NCI-H1417 treated with DMSO at 0.1 percent for 48 hours (cell line): ENCODE measurements at places on chromosomes 16 and 17.

DNA sequence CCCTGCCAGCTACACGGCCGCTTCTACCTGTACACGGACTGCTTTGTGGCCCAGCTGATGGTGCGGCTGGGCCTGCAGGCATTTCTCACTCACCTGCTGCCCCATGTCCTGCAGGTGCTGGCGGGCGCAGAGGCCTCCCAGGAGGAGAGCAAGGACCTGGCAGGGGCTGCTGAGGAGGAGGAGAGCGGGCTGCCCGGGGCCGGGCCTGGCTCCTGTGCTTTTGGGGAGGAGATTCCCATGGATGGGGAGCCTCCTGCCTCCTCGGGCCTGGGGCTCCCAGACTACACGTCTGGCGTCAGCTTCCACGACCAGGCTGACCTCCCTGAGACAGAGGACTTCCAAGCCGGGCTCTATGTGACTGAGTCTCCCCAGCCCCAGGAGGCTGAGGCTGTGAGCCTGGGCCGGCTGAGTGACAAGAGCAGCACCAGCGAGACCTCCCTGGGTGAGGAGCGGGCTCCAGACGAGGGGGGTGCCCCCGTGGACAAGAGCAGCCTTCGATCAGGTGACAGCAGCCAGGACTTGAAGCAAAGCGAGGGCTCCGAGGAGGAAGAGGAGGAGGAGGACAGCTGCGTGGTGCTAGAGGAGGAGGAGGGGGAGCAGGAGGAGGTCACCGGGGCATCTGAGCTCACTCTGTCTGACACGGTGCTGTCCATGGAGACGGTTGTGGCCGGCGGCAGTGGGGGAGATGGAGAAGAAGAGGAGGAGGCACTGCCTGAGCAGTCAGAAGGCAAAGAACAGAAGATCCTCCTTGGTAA, 3.5 kb downstream of the WDR81 start:
- DNase-seq = no peak

GRCh38 chr16:68752602-68753001, 15.5 kb downstream of the CDH1 start:
- no peak for DNase-seq

DNA sequence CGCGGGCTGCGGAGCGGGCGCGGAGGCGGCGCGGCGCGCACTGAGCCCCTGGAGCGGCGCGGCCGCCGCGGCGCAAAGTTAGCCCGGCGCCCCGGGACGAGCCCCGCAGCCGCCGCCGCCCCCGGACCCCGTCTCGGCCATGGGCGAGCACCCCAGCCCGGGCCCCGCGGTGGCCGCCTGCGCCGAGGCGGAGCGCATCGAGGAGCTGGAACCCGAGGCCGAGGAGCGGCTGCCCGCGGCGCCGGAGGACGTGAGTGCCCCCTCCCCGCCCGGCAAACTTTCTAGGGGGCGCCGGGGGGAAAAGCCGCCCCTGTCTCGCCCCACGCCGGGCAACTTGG, 388 bp downstream of the RHBDL3 start:
- DNase-seq = no peak

DNA sequence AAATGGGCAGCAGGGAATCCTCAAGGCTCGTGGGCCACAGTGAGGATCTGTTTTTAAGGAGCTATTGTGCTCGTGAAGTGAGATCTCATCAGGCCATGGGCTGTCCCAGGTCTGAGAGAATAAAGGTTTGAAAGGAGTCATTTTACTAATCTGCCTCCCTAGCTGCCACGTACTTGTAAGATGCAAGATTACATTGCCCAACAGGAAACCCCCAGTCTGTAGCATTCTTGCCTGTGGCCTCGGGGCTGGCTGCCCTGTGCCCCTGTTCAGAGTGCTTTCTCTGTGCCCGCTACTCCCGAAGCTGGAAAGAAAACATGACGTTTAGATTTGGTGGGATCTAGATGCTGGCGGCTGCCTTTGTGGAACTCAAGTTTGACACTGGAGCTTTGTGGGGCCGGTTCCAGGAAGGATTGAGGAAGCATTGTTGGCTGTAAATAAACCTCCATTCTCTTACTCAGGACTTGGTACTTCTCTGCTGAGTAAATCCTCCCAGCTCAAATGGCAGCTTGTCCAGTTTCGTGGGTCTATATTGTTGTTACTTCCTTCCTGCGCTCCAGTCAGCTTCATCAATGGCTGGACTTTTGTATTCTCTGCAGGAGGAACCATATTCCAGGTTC, 21.2 kb downstream of the SAP30BP start:
- DNase-seq = no peak

GRCh38 chr17:43733956-43734355, 24.6 kb downstream of the SOST start:
- DNase-seq = no peak

DNA sequence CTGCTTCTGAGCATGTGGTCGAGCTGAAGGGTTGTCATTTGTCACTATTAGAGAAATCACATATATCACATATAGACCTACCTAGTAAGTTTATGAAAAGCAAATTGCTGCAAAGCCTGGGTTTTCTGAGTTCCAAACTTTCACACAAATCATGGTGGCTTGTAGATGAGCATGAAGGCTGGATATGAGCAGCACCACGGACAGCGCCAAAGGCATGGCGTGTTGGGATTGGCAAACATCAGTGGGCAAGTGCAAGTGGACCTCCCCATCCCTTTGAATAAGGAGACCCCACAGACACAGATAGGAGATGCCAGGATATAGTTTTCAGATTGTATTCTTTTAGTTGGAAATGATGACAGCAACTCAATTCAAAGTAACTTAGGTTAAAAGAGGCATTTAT, 77.6 kb upstream of the CACNG3 start:
- no peak for DNase-seq

DNA sequence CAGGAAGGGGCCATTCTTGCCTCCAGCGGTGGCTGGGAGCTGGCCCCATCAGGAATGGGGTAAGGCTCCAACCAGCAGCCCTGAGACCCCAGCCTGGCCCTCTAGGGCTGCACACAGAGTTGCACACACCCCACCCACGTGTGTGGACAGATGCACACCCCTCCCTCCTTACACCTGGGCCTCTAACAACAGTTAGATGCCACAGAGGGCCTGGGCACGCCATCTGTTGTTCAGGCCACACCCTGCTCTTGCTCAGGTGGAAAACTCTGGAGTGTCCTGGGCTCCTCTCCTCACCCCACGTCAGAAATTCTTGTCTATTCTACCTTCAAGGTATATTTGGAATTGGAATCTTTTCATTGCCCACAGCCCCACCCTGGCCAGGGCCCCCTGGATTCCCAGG, 13.3 kb upstream of the RAI1 start:
- DNase-seq = no peak

- peak; percentile 59 for DNase-seq
Observed at GRCh38 chr17:32483451-32484019, 3.3 kb upstream of the CDK5R1 start.

DNA sequence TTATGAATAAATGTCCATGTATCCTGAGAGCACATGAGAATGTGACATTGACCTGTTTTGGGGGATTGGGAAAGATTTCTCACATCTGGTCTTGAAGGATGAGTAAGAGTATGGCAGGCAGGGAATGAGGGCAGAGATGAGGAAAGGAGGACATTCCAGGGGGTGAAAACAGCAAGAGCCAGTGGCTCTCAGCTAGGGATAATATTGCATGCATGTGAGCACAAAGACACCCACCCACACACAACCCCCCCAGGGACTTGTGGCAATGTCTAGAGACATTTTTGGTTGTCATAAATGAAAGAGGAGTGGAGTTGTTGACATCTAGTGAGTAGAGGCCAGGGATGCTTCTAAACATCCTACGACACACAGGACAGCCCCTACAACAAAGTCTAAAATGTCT, 6.0 kb downstream of the MYO1D start:
- DNase-seq = no peak

DNA sequence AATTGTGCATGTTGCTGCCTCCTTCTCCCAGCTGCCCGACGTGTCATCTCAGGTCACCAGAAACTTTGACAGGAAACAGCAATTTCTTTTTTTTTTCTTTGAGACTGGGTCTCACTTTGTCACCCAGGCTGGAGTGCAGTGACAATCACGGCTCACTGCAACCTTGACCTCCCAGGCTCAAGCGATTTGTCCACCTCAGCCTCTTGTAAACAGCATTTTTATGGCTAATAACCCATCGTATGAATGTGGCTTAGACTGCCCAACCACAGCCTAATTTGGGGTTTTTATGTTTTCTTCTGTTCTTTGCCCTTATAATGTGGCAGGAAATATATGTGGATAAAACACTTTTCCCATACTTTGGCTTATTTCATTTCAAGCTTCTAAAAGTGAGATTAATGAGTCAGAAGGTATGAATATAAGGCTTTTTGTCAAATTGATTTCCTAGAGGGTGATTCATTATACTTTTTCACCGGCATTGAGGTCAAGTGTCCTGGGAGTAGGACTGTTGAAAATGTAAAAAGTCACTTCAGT, 31.0 kb upstream of the SLC5A10 start:
- no peak for DNase-seq

DNA sequence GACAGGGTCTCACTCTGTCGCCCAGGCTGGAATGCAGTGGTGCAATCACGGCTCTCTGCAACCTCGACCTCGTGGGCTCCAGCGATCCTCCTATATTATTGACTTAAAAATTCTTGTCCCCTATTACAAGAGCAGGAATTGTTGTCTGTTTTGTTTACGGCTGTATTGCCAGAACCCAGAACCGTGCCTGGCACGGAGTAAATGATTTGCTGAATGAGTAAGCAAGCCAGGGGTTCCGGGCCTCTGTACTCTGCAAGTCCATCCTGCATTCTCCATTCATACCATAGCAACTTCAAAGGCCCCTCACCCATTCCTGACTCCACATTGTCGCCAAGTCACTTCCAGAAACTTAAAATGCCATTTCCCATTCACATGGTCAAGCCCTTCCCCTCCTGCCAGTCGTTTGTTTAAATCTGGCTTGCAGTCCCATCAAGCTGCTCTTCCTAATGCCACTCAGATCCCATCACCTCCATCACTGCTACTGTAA, 6.9 kb downstream of the ADCY9 start:
- DNase-seq = no peak

- DNase-seq = no peak
Observed at GRCh38 chr16:86175816-86176215, 276.9 kb downstream of the IRF8 start.

GRCh38 chr16:17098685-17099084, 372.1 kb downstream of the XYLT1 start:
- DNase-seq = no peak

GRCh38 chr16:26877421-26877820, 189.3 kb upstream of the C16orf82 start:
- no peak for DNase-seq

- no peak for DNase-seq
Observed at GRCh38 chr17:67922503-67922902, 73.8 kb downstream of the C17orf58 start.

DNA sequence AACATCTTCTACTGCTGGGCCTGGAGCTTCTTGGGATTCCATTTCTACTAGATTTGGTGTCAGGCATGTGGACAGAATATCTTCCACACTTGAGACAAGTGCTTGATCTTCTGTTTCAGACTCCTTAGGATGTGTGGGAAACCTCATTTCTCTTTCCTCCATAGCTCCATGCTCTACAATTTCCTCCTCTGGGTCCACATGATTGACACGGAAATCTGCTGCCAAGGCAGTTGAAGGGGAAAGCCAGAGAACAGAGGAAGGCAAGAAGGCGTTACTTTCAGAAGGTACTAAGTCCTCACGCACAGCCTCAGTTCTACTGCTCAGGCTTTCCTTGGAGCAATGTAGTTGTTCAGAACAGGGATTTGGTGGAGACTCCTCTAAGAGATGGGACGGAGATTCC, 6.6 kb downstream of the SPAG5 start:
- no peak for DNase-seq

GRCh38 chr16:68823401-68824135, 19.8 kb upstream of the TANGO6 start:
- DNase-seq = no peak

DNA sequence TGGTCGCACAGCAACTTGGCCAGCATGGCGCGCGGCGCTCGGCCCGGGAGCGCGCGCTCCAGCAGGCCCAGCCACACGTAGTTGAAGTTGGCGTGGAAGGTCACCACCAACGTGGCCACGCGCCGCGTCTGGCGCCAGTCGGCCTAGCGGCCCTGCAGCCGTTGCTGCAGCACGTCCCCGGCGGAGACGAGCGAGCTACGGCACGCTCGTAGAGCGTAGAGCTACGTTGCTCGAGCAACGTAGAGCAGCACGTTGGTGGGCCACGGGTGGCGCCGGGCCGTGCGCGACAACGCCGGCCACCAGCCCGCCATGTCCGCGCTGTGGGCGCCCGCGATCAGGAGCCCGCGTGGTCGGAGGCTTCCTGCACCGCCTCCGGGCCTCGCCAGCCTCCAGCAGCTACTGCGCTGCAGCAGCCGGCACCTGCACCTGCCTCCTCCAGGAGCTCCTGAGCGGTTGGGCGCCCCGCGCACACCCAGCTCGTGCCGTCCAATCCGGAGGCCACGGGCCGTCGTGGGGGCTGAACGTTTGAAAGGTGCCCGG, 13.4 kb upstream of the SULT1A1 start:
- peak; percentile 31 for DNase-seq

- DNase-seq = no peak
Observed at GRCh38 chr17:64781014-64781756, 119.1 kb upstream of the SMURF2 start.

DNA sequence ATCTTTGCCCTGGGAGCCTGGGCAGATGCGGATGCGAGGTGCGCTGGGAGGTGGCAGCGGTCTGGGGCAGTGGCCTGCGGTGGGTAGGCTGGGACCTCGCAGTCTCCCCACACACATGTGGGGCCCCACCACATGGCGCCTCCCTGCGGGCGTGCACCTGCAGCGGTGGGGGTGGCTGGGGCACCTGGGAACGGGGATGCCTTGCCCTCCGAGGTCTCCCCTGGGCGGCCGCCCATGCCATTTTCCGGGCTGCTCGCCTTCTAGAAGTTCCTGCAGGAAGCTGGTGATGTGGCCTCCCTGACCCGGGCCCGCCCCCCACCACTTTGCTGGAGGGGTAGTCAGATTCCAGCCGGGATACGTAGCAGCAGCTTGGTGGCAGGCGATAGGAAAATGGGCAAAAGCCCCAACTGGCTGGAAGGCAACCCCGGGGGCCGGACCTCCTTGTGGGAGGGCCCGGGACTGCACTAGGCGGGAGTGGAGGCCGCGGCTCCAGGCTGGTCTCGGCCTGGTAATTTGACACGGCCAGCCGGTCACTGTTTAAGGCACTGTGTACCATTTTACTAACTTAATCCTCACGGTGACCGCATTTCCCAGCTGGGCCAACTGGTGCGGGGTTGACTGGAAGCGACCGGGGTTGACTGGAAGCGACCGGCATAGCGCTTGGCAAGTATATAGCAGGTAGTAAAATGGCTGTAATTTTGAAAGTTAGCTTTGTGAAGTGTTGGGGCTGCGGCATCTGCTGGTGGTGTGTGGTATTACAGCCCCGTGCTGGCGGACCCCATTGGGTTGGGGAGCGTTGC, 38.5 kb downstream of the IGF2BP1 start:
- DNase-seq = no peak

- no peak for DNase-seq
Observed at GRCh38 chr17:79420318-79421243, 190.3 kb downstream of the RBFOX3 start.

GRCh38 chr17:73272906-73273218, 11.2 kb upstream of the CPSF4L start:
- no peak for DNase-seq

GRCh38 chr17:57086069-57086930, 1.3 kb downstream of the AKAP1 start:
- peak; percentile 17 for DNase-seq

GRCh38 chr17:39239640-39240314, 14.0 kb upstream of the STAC2 start:
- no peak for DNase-seq

- DNase-seq = no peak
Observed at GRCh38 chr17:10799407-10799806, 4.5 kb downstream of the TMEM238L start.
